ENCODE measurements at places on chromosomes 12 and 14. TPM values are rescaled to one million over a fixed set of nuclear protein-coding genes. Genes with fewer than 3 reads are reported as not detected.
A peak's percentile ranks its signal among the peaks of the same experiment; 100 is the strongest.

The SRRM4 gene
- total RNA-seq = 6.4 TPM

The PSMD9 gene
- 19.8 TPM for total RNA-seq

The TAS2R50 gene
- 12.6 TPM for total RNA-seq

The ACVRL1 gene
- 11.5 TPM for total RNA-seq

The DACT1 gene
- 435 TPM for total RNA-seq

The TAS2R14 gene
- 11.4 TPM for total RNA-seq

The GCN1 gene
- total RNA-seq = 53.7 TPM

The OAS2 gene
- 2.0 TPM for total RNA-seq

The CPSF6 gene
- total RNA-seq = 113 TPM

The PABPN1 gene
- total RNA-seq = 59.6 TPM

The RILPL1 gene
- 4.8 TPM for total RNA-seq

The AQP6 gene
- 0.62 TPM for total RNA-seq

The TCL1B gene
- not detected for total RNA-seq

The FBLN5 gene
- 4.1 TPM for total RNA-seq

DNA sequence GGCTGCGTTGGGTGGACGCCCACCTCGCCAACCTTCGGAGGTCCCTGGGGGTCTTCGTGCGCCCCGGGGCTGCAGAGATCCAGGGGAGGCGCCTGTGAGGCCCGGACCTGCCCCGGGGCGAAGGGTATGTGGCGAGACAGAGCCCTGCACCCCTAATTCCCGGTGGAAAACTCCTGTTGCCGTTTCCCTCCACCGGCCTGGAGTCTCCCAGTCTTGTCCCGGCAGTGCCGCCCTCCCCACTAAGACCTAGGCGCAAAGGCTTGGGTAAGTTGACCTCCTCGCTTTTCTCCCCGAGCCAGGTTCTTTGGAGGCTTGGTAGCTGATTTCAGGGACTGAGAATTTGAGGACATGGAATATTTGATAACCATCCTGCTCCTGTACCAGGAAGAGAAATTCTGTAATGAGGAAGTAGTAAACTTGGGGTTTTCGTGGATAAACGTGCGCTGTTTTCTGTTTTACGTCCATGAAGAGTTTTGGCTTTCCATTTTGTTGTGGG, 530 bp downstream of the APAF1 start:
- peak; percentile 17 for DNase-seq

DNA sequence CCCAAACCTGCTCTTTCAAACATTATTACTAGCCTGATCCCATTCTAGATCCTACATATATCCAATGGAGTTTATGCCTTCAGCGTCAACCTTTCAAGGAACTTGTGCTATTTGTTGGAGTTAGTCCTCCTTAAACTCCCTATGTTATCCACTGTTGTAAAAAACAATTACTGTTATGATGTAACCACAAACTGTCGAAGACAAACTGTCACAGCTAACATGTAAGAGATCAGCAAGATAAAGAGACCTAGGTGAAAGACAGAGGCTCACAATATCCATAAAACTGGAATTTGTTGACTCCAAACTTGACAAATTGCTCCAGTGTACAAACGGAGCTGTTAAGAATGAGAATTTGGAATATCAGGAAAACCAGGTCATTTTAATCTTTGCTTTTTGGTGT, 70.7 kb downstream of the CDK17 start:
- no peak for DNase-seq

GRCh38 chr14:67644428-67644827, 24.7 kb downstream of the ARG2 start:
- DNase-seq = no peak

DNA sequence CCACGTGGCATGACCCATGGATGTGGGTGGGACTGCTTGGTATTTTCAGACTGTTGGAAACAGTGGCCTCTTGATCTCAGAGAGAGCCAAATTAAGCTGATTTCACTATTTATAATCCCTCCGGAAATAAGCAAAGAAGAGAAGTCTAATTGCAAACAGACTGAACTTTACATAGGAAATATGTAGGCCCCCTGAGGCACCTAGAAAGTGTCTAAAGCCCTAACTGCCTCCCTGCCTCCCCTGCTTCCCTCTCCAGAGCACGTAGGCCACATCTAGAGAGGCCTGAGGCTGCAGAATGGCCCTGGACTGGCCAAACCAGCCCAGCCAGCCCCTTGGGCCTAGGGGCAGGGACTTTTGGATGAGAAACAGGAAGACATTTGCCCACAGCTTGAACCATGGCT, 123.8 kb downstream of the ZFP36L1 start:
- DNase-seq = no peak

DNA sequence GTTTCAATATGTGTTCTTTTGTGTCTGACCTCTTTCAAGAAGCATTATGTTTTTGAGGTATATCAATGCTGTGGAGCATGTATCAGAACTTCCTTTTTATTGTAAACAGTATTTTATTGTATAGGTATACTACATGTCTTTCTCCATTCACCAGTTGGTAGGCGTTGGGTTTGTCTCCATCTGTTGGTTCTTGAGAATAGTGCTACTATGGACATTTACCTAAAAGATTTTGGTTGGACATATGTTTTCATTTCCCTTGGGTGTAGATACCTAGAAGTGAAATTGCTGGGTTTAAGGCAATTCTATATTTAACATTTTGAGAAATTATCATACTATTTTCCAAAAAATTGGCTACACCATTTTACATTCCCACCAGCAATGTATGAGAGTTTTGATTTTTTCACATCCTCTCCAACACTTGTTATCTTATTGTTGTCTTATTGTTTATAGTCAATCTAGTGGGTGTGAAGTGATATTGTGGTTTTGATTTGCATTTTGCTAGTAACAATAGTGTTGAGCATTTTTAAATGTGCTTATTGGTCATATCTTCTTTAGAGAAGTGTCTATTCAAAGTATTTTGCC, 409.2 kb downstream of the IPO8 start:
- DNase-seq = no peak

GRCh38 chr12:51898937-51899336, 8.4 kb upstream of the ACVRL1 start:
- DNase-seq = no peak

DNA sequence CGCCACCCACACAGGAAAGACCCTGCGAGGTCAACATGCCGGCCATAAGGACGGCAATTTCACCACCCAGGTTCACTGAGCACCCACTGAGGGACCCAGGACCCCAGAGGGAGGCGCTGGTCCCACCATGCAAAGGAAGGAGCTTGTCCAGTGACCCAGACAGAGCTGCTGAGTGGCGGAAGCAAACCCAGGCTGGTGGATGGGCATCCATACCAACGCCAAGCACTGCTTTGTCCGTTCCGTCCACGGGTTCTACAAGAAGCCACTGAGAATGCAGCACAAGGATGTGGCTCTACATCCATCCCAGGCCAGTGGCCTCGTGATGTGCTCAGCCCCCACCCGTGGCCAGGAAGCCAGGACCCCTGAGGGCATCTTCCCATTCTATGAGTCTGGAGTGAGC, 23.8 kb upstream of the GOLGA3 start:
- DNase-seq = no peak

DNA sequence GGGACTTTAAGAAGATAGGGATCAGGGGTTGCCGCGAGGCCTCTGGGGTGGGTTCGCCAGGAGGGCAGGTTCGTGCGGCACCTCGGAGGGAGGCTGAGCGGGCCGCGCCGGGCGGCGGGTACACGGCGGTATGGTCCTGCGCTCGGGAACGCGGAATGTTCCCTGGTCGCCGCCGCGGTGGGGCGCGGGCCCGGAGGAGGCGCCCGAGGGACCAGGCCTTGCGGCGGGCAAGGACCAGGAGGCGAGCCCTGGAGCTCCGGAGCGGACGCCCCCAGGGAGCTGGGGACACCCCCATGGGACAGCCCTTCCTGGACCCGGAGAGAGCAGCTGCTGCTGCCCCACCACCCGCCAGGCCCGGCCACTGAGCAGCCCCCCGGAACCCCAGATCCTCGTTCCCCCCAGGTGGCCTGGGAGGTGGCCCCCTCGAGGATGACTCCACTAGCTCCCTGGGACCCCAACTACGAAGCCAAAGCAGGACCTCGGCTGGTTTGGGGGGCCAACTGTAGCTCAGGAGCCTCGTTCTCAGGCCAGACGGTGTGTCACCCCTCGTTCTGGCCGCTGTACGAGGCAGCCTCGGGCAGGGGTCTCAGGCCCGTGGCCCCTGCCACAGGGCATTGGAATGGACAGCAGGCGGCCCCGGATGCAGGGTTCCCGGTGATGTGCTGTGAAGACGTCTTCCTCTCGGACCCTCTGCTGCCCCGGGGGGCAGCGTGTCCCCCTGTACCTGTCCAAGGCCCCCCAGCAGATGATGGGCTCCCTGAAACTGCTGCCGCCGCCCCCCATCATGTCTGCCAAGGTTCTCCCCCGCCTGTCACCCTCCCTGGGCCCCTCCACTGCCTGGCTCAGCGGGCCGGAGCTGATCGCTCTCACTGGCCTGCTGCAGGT, 45.6 kb upstream of the SLC8A3 start:
- DNase-seq = no peak

GRCh38 chr14:93712838-93713724, 75.2 kb downstream of the PRIMA1 start:
- DNase-seq = peak; percentile 77

GRCh38 chr12:19970116-19970515, 398.2 kb upstream of the PDE3A start:
- DNase-seq = no peak

- DNase-seq = no peak
These were observed 22.4 kb downstream of the OR10G2 start for GRCh38 chr14:21612324-21612723.

GRCh38 chr12:93390031-93390430, 12.3 kb downstream of the NUDT4 start:
- no peak for DNase-seq

DNA sequence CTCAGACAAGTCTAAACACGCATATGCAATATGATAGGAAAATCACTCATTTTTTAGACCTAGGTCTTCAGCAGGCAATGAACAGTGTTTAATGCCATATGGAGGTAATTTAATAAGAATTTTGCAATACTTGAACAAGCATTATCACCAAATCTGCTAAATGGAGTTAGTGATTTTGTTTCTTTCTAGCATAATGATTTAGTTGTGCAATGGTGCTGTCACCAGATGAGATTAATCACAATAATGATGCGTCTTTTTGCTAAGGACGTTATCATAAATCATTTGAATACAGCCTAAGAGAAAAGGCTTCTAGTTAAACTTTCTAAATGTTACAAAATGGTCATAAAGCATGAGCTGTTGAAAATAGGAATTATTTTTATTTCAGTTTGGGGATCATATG, 170.0 kb upstream of the SLC16A7 start:
- no peak for DNase-seq

GRCh38 chr12:46369474-46370379, 2.8 kb downstream of the SLC38A2 start:
- DNase-seq = no peak

DNA sequence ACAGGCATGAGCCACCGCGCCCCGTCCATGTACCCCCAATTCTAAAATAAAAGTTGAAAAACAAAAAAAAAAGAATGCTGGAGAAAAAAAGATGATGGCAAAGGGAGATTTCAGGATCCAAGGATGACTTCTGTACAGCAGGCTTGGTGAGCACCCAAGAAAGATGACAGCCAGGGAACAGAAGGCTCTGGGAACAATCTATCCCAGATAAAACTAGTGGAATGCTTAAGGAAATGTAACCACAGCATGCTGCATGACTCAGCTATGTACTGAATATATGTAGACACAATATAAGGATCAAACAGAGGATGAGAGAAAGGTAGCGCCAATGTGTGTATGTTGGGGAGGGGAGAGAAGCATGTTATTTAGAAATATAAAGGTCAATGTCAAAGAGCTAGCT, 123.7 kb upstream of the TMTC1 start:
- DNase-seq = no peak

GRCh38 chr12:45914090-45914489, 76.3 kb downstream of the SCAF11 start:
- DNase-seq = no peak

DNA sequence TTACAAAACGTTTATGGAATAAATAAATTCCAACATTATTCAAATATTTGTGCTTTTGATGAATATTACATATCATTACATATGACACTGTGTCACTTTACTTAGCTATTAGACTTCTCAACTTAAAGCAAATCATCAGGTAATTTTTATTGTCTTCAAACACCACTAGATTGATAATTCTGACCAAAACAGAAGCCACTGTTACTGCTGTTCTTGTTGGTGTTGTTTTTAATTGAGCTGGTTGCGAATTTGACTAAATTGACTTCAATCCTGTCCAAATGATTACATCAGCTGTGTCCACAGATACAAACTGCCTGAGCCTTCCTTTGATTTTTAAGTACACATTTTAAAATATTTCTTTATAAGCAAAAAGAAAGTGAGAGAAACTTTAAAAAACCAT, 29.2 kb downstream of the PRKD1 start:
- no peak for DNase-seq

DNA sequence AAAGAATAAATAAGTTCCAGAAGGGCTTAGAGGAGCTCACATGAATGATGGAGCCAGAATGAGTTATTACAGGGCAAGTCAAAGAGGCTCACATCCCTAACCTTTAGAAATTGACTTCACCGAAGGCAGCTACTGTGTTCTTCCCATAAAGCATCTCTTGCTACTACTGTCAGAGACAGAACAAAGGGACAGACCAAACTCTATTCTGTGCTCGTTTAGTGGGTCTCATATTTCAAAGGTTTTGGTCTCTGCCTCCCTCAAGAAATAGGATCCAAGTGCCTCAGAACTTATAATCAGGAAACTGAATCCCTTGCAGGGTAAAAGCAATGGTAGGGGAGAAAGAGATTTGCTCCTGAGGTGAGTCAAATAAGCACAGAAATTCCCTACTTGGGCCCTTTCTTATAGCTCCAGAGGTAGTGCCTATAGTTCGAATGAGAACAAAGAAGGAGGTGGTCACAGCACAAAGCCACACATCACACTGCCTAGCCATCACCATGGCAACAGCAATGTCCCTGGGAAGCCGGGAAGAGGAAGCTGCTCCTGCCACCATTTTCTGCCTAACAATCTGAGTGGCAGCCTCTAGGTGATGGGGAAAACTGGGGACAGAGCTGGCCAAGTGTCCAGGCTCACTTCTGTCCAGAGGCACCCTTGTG, 294.9 kb downstream of the FOXN3 start:
- DNase-seq = peak; percentile 5

- no peak for DNase-seq
These were observed 67.6 kb upstream of the GNG2 start for GRCh38 chr14:51792809-51793208.

DNA sequence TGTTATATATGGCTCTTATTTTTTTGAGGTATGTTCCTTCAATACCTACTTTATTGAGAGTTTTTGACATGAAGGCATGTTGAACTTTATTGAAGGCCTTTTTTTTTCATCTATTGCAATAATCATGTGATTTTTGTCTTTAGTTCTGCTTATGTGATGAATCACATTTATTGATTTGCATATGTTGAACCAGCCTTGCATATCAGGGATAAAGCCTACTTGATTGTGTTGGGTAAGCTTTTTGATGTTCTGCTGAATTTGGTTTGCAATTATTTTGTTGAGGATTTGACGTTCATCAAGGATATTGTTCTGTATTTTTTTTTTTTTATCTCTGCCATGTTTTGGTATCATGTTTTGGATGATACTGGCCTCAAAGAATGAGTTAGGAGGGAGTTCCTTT, 15.2 kb upstream of the ART4 start:
- DNase-seq = no peak

GRCh38 chr14:32940711-32941667, 2.3 kb downstream of the NPAS3 start:
- DNase-seq = no peak
